ENCODE measurements at places on chromosomes 1 and 21.

DNA sequence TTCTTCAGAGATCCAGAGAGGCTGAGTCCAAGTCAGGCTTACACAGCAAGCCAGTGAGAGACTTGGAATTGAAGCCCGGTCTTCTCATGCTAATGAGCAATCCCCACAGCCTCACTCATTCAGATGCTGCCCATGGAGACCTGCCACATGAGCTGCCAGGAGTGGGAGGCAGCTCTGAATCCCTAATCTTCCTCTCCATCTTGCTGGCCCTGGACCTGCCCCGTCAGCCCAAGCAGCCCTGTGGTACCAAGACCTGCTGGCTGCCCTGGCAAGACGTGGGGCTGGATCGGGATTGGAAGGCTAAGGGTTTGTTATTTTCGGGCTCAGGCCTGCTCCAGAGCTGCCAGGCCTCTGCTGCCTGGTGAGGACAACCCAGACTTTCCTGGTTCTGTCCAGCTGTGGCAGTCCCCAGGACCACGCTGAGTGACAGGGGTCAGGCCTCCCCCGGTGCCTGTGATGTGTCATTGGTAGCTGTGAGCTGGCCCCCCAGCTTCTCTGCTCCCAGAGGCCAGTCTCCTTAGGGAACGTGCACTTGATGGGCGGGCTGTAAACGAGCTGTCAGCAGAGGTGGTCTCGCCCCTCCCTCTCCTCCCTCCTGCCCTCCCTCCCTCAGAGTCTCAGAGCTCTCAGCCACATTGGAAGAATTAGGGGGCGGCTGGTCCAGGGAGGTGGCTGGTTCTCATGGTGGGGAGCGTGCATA lies 135.0 kb downstream of the FOXD2 start:
- no peak for DNase-seq

GRCh38 chr1:6026095-6026809 lies 19.4 kb upstream of the KCNAB2 start:
- DNase-seq, result peak; percentile 80

- DNase-seq, result no peak
Measured at GRCh38 chr21:20329636-20330035, 668.6 kb upstream of the NCAM2 start.

- DNase-seq, result no peak
Measured at GRCh38 chr1:70458131-70458530, 47.1 kb downstream of the CTH start.

DNA sequence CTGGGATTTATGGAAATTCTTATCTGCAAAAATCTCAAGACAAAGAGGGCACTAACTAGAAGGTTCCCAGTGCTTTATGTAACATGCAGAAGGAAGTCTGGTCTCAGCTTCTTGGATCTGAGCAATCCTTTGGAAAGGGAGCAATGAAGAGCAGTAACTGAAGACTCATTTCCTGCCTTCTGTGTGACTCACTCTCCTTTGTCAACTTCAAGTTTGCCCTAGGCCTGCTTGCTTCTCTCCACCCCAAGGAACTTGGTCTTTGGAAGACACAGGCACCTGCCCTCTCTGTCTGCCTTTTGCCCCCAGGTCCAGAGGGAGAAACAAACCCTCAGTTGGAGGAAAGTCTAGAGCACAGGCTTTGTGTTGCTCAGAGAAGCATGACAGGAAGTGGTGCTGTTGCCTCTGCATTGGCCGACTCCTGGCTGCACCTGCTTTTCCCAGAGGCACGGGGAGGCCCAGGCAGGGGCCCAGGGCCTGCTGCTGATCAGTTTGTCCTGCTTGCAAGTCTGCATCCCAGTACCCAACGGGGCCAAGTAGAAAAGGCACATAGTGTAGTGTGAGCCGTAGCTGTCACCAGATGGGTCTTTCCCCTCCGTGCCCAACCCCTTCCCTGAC lies 137.2 kb downstream of the DHRS3 start:
- no peak for DNase-seq

DNA sequence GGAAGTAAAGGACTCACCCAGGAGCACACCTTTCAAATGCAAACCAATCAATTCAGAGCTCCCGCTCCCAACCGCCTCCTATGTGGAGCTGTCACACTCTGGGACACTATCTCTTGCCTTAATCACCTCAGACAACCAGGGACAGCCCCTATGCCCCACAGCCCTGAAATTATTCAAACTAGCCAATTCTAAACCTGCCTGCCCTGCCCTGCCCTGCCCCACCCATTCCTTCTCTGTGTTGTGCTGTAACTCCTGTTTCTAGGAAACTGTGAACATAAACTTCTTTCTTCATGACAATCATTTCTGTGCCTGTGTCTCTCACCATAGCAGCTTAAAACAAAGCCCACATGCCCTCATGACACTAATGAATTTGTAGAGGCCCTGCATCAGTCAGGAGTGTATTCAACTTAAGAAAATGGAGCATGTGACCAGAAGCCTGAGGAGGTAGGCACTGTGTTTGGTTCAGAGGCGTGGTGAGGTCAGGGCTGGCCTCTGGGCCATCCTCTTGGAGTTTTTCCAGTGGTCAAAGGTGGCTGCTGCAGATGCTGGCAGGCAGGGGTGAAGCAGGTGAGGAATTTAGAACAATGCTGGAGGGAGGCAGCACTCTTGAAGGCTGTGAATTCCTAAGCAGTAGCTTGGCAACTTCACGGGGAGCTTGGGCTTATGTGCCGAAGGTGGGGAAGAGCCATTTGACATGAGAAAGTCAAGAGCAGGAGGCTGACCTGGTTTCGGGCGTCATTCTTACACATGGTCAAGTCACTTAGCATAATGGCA lies 74.5 kb downstream of the RHOU start:
- no peak for DNase-seq

DNA sequence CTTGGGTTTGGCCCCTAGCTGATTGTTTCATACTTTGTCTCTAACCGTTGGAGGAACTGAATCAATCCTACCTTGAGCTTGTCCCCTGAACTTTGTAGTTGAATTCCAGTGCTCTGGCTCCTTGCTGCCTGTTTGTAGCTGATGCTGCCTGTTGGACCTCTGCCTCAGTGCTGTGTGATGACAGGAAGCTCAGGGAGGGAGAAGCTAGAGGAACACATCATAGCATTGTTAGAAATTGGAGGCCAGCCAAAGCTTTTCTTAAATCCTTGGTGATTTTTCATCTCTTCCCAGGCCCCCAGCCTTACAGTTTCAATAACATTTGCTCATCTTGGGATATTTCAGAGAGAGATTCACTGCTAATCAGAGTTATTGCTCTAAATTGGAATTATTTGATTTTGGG lies 34.0 kb downstream of the MACF1 start:
- no peak for DNase-seq

GRCh38 chr1:93106226-93106625 lies 27.1 kb downstream of the MTF2 start:
- no peak for DNase-seq

DNA sequence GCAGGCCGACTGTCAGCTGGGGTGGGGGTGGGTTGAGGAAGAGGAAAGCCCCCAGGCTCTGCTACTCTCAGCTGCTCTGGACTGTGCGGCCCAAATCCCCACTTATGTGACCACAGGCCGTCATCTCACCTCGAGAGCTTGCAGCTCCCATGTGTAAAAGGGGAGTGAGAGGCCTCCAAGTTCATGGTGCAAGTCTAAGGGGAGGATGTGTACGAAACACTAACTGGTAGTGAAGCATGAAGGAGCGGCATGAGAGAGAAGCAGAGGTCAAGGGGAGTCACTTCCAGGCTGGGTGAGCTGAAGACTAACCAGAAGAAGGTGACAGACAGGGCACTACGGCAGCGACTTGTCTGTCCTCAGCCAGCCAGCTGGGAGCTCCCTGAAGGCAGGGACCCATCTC lies 43.8 kb downstream of the GLIS1 start:
- DNase-seq, result no peak

GRCh38 chr1:227654431-227654830 lies 80.7 kb downstream of the JMJD4 start:
- DNase-seq, result no peak

DNA sequence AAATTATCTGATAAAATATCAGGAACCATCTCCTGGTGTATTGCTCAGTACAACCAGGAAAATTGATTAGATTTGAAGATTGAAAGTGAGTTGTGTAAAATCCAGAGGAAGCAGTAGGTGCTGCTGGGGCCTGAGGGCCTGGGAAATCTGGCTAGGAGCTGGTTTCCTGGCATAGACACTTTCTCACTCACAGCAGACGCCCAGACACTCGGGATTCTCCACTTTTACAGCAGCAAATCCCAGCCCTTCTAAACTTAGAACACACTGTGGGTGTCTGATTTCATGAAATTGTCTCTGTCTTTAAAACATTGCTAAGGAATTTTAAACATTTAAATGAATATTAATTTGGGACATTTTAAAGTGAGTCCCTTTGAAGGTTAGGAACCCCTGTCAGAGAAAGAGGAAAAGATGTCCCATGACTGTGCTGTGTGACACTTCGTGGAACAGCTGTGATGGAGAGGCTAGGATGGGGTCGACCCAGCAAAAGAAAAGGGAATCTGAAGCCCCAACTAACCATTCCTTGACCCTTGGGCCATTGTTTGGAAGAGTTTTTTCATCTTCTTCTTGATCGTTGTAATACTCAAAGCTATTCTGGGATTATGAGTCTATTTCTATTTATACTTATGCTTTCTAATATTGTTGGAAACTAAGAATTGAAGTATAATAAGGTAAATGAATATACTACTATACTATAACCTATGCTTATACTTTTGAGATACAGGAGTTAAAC lies 49.0 kb upstream of the VAMP3 start:
- no peak for DNase-seq

DNA sequence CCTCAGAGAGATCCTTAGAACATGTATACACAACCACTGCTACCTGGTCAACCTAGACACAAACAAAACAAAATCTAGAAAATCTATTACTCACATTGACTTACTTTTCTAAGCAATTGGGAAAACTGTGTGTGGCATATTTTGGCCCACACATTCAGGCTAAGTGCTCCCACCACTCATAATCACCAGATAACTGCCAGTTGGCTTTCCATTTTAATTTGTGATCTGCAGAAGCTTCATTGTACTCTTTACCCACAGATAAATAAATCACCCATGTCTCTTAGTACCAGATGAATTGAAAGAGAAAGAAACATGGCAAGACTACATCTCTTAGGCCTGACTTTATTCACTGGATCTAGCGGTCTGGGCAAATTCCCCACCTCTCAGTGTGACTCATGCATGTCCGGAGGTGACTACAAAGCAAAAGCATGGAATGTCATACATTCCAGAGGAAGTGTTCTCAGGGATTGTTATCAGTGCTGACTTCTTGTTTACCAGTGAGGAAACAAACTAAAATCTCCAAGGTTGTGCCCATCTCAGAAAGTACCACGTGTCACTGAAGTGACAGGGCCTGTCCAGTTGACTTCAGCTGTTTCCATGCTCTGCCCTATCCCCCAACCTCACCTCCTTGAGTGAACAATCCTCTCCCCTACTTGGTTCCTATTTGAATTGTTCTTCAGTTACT lies 52.4 kb upstream of the BCL10 start:
- no peak for DNase-seq

DNA sequence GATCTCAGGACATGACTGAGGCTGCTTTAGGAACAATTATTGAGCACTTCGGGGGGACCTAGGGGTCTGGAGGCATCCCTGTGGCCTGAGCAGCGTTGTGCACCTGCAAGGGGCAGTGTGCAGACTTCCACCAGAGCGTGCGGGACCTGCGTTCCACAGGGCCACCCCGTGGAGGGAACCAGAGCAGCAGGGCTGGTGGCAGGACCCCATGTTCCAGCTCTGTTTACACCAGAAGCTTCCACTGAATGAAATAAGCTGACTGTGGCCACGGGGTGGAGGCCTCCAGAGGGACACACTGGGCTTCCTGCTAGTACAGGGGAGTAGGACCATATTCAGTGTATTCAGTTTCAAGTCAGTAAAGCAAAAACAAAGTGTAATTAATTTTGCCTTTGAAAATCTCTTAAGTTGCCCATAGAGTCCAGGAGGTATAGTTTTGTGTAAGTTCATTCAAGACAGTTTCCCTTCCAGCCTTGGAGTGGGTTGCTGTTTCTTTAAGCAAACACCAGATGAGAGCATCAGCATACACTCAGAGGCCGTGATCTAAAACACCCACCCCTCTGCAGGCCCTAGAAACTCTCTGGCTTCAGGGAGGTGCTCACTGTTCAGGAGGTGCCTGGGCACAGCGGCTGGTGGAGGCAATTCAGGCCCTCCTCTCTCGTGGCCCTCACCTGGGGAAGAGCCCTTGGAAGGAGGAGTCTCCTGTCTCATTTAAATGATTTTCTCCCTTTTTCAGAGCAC lies 16.6 kb downstream of the SLC1A7 start:
- DNase-seq, result no peak

- no peak for DNase-seq
Measured at GRCh38 chr1:193952778-193953374, 766.5 kb upstream of the B3GALT2 start.

GRCh38 chr21:43618940-43619339 lies 40.3 kb downstream of the HSF2BP start:
- no peak for DNase-seq

- DNase-seq, result no peak
Measured at GRCh38 chr1:194338241-194338948, 1152.0 kb upstream of the B3GALT2 start.

GRCh38 chr1:188822248-188822647 lies 1655.4 kb downstream of the BRINP3 start:
- DNase-seq, result no peak

GRCh38 chr1:13888351-13888986 lies 188.5 kb downstream of the PRDM2 start:
- no peak for DNase-seq

GRCh38 chr1:43868741-43869067 lies 64.9 kb upstream of the ARTN start:
- DNase-seq, result no peak

DNA sequence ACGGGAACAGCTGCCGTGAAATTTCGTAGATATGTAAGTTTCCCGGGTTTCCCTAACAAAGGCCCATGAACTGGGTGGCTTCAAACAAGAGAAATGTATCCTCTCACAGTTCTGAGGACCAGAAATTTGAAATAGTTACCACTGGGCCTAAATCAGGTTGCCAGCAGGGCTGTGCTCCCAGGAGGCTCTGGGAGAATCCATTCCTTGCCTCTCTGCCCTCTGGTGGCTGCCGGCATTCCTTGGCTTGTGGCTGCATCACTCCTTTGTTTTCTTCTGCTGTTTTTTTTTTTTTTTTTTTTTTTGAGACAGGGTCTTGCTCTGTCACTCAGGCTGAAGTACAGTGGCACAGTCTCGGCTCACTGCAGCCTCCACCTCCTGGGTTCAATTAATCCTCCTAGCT lies 23.7 kb downstream of the UMODL1 start:
- no peak for DNase-seq

All from stimulated activated CD4-positive, alpha-beta T cell treated with anti-CD3 and anti-CD28 coated beads, Interleukin-1b, Interleukin-23, amount 100 ng/mL, for 24 hours (primary cell).